Ascending aorta (tissue), 2 donors: ENCODE measurements at places on chromosomes 4 and X.

DNA sequence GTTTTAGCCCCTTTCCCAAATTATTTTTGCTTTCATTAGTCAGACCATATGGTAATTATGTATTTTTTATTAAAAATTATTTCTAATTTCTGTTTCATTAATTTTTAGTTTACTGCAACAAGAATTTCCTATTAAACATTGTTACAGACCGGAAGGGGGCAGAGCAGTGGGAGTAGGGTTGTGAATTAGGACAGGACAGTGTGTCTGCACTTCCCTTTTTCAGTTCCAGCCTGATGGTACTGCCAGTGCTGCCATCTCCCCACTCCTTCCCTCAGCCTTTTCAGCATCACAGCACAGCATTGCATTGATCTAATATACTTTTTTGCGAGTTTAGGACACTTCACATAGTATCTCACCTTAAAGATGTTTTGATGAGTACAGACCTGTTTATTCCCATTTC, 76.5 kb downstream of the STIM2 start:
- DNase-seq, result no peak

DNA sequence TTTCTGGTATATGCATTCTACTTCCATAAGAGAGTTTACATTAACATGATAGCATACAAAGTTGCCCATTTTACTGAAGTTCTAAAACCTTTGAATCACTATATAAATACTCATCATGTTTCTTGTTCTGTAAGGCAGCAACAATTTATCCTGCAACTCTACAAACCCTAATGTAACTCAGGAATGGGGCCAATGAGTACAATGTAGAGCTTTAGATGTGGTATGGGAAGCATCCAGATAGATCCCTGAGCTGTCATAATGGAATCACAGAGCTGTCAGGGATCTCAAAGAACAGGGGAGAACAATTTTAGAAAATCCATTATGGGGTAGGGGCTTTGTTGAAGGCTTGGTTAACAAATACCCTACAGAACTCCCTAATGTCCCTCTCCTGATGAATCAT, 88.5 kb downstream of the DCUN1D4 start:
- DNase-seq, result no peak

DNA sequence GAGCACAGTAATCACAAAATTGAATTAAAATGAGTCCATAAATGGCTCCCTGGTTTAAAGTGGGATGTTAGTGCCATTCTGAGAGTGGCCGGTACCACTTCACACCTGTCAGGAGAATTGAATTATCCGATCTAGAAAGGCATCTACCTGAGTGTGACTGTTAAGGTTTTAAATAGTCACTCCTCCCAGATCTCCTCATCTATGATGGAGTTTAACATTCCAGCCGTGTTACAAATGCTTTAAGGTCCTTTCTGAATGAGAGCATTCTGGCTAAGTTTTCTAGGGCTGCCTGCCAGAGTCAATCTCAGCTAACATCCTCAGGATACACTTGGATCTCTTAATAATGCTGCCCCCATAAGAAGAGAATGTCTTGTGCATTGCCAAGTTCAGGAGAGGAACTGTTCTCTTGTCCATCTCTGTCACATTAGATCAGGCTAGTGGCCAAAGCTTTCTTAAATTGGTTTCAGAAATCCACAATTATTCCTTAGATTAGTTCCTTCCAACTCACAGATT, 231.1 kb downstream of the SLC39A8 start:
- DNase-seq, result no peak

GRCh38 chr4:3857269-3857926, 91.2 kb downstream of the ADRA2C start:
- no peak for DNase-seq

GRCh38 chr4:156705311-156705710, 266.3 kb downstream of the PDGFC start:
- no peak for DNase-seq

DNA sequence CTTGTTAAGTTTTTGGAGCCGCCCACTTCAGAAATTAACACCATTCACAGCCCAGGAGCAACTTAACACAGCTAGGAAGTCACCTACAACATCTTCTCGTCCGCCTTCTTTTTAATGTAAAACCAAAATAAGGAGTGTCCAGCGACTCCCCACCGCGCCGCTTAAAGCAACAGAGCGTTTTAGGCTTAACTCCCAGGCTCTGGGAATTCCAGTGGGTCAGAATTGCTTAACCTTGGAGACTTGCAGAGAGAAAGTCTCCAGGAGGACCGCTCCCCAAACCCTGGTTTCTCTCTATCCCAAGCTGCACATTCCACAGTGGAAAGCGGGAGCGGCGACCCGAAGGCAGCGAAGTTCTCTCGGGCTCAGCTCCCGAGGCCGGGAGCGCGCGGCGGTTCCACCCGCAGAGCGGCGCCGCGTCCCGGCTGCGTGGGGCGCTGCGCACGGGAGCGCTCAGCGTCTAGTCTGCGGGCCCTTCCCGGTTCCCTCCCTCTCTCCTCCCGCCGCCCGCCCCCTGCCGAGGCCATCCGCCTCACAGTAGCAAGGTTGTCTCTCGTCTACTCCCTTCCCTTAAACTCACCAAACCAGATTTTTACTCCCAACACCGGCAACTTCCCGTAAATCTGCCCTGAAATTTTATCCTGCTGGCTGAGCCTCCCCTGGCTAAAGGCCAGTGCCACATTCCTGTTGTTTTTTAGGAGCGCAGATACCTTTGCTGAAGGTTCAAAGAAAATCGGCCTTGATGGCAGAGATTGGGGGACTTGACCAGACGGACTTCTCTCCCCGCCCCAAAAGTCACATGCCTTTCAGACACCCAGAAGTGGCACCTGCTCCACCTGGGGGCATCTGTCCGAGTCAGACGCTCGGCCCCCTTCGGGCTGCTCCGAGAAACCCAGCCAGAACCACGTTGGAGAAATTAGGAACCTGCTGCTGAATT, at the start of gene RBM47:
Gene RBM47, minus strand, starts transcription at position 464 of the 934 bp plus-strand sequence. CDS start 190,971 bp downstream, outside the sequence.
- no peak for DNase-seq

- DNase-seq, result no peak
These were observed 12.6 kb downstream of the NR0B1 start for GRCh38 chrX:30296408-30297254.

DNA sequence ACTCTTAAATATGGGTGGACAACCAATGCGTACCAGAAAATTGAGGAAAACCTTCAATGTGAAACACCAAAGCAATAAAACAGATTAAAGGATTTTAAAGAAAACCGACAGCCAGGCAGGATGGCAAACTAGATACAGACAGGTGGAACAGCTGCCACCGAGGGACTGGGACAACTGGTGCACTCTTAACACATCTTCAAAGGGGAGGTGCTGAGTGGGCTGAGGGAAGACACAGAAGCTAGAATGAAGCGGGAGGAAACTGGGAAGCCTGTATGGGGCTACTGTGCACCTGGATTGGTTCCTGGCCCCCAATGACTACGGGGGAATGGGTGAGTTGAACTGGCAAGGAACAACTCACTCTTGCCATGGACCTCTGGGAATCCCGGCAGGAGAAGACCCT, 20.7 kb downstream of the ZNF280C start:
- no peak for DNase-seq

- no peak for DNase-seq
These were observed 45.9 kb upstream of the FSTL5 start for GRCh38 chr4:162209706-162210105.

DNA sequence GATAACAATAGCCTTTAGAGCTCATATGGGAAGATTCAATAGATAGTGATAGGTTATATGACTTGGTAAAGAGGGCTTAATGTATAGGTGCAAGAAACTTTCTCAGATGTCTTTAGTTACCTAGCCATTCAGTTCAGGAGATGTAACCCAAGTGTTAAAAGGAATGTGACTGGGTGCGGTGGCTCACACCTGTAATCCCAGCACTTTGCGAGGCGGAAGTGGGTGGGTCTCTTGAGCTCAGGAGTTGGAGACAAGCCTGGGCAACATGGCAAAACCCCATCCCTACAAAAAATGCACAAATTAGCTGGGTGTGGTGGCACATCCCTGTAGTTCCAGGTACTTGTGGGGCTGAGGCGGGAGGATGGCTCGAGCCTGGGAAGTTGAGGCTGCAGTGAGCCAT, 7.9 kb downstream of the TET2 start:
- DNase-seq, result no peak

DNA sequence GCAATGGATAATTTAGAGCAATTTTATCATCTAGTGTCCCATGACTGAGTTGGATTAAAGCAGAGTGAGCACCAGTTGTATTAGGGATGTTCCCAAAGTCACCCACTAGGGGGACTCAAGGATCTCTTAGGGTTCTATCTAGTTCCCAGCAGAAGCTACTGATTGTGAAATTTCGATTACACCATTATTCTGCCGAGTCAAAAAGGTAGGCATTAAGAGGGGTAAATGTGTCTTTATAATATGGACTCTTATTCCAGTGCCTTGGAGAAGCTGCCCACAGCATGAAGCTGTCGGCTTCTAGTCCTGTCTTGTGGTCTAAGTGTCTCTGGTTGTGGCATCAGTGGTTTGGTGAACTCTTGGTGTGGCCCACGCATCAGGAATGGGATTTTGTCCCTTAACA, 53.3 kb downstream of the RGS12 start:
- no peak for DNase-seq

DNA sequence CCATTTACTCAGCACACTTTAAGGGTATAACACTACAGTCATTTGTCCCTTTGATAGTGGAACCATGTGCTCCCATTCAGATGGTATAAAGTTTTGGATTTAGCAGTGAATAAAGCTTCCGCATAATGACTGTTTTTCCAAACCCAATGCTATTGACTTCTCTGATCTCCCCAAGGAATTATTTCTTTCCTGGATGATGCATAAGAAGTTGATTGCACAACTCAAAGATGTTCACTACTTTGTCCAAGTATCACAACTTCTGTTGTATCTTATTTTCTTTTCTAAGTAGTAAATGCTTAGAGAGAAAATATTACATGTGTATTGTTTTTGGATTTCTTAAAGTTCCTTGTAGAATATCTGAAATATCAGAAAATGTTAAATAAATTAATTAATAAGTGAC, 300.2 kb downstream of the GPM6A start:
- no peak for DNase-seq

DNA sequence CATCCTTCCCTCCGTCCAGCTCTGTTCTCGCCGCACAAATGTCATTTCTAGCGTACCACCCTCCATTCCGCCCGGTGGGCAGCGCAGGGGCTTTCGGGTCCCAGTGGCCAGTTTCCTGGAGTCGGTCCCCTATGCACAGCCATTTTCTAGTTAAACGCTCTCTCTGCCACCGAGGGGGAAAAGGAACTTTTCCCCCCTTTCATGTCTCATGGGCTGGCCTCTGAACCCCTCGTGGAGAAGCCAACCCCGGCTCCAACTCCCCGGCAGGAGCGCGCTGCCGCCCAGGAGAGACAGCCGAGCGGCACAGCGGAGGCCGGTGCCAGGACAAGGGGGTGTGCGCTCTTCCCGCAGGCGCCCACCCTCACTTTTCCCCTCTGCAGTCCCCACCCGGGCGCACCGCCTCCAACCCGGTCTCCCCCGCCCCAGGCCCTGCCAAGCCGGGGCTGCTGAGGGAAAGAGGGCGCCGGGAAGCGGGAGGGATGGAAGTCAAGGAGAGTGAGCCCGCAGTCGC, 662 bp downstream of the APBB2 start:
- peak; percentile 70 for DNase-seq

DNA sequence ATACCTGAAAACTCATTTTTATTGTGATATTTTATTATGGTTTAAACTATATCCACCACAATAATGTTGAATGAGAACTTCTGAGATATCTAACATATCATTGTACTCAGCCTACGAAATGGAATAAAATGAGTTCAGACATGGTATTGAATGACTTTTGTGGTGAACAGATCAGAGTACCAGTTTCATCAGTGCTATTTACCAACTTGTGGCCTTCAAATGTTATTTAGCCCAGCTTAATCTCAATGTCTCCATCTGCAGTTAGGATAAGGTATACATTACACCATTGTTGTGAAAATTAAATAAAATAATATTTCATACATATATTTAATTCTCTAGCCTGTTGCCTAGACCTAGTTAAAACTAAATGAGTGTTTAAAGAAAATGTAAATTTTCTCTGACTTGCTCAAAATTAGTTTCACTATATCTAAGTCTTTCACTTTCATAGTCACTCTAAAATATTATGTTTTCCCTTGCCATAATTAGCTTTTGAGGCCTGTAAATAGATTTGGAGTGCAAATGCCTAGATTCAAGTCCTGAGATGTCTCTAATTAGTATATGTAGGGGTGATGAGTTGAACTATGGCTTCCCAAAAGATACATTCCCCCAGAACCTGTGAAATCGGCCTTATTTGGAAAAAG, 594.2 kb downstream of the STPG2 start:
- DNase-seq, result no peak

GRCh38 chr4:115293093-115293462, 179.7 kb upstream of the NDST4 start:
- no peak for DNase-seq

- DNase-seq, result no peak
These were observed 250.7 kb downstream of the ARAP2 start for GRCh38 chr4:35993606-35994005.

GRCh38 chr4:93761286-93761685, 67.3 kb upstream of the ATOH1 start:
- DNase-seq, result no peak
